GM23338 (cell line): ENCODE measurements at places on chromosomes 7 and 10. TPM values are rescaled to one million over a fixed set of nuclear protein-coding genes. Genes with fewer than 3 reads are reported as not detected.

GRCh38 chr7:138538518-138538917 is 78.5 kb downstream of the TRIM24 start:
- no peak for DNase-seq
- no peaks in the 10 kb centered on the region for H3K27me3 ChIP-seq
- H3K27ac ChIP-seq: no peak overlapping the region
- no peak overlapping the region for H3K4me3 ChIP-seq
- H3K4me1 ChIP-seq: no peaks in the 10 kb centered on the region; the same call in 1 of the 2 replicates

The ACTA2 gene
- 2.4 and 9.4 TPM in 2 replicates for total RNA-seq

- no peak overlapping the region for H3K27ac ChIP-seq
- no peaks in the 10 kb centered on the region for H3K27me3 ChIP-seq
- H3K4me3 ChIP-seq: no peak overlapping the region
- H3K4me1 ChIP-seq: no peaks in the 10 kb centered on the region
- no peaks in the 10 kb centered on the region for H3K36me3 ChIP-seq
- no peak for DNase-seq
These were observed 474.9 kb downstream of the KCNMA1 start for GRCh38 chr10:77162697-77163096.

DNA sequence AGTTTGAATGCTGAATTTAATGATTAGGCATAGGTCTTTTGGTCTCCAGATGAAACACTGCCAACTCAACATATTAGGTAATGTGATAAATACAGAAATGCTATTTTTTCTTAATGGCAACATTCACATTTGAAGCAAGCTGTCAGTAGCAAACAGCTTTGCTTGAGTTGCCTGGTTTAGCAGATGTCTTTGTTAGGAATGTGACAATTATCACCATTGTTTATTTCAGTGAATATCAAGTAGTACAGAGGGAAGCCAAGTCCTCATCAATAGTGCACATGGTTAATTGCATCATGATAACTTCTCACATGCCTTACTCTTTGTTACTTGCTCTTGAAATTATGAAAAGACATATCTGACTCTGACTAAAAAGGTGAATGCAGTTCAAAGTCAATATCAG is 23.7 kb upstream of the SEPTIN7 start:
- no peak overlapping the region for H3K27ac ChIP-seq
- DNase-seq: no peak
- H3K36me3 ChIP-seq: no peaks in the 10 kb centered on the region
- H3K27me3 ChIP-seq: no peaks in the 10 kb centered on the region

GRCh38 chr10:14366760-14367159 is 36.0 kb upstream of the FRMD4A start:
- no peaks in the 10 kb centered on the region for H3K27me3 ChIP-seq
- no peaks in the 10 kb centered on the region for H3K36me3 ChIP-seq
- H3K4me1 ChIP-seq: no peaks in the 10 kb centered on the region

DNA sequence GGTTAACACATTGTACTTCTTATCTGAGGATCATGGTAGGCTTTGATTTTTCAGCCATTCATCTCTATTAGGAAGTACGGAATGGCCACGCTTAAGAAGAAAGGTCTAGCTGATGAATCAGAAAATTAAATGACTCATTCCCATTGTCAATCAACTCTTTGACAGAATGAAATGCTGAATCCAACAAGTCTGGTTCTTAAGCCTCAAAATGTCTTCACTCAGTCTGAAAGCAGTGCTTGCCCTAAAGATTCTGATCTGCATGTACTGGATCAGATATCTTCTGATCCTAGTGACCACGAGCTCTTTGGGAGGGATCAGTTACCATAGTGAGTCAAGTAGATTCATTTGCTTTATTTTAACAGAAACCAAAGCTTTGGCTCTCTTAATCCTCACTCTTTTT is 5.7 kb upstream of the CELF2 start:
- H3K27me3 ChIP-seq: peaks cover 15% of the 10 kb centered on the region
- peaks cover 27% of the 10 kb centered on the region for H3K4me1 ChIP-seq
- no peak overlapping the region; the same call in 1 of the 2 replicates for H3K27ac ChIP-seq
- H3K4me3 ChIP-seq: no peak overlapping the region
- DNase-seq: no peak

DNA sequence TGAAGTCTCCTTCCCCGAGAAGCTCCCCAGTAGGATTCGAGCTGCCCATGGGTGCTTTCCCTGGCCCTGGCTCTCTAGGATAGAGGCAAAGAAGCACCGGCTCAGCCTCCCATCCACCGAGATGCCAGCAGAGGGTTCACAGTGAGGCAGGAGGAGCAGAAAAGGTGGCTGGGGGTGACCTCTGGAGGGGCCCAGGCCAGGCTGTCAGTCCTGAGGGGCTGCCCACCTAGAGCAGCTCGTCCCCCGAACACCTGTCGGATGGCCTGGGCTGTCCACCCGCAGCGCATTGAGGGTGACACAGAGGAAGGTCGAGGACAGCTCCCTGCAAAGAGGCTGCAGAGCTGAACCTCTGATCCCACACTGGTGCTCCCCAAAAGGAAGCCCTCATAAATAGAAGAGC is 167.2 kb upstream of the PPP2R2D start:
- peaks cover 8% of the 10 kb centered on the region; the same call in 1 of the 2 replicates for H3K4me1 ChIP-seq
- DNase-seq: no peak
- no peak overlapping the region for H3K4me3 ChIP-seq
- no peaks in the 10 kb centered on the region for H3K36me3 ChIP-seq

The CPED1 gene
- total RNA-seq: 0.17 and 0.23 TPM in 2 replicates

- no peak overlapping the region for H3K4me3 ChIP-seq
- H3K27ac ChIP-seq: no peak overlapping the region
- H3K36me3 ChIP-seq: no peaks in the 10 kb centered on the region
- 0 out of 2 replicates have a peak, but pooled peaks cover 6% of the 10 kb centered on the region for H3K4me1 ChIP-seq
These were observed 27.5 kb downstream of the ELMO1 start for GRCh38 chr7:37420946-37421695.

DNA sequence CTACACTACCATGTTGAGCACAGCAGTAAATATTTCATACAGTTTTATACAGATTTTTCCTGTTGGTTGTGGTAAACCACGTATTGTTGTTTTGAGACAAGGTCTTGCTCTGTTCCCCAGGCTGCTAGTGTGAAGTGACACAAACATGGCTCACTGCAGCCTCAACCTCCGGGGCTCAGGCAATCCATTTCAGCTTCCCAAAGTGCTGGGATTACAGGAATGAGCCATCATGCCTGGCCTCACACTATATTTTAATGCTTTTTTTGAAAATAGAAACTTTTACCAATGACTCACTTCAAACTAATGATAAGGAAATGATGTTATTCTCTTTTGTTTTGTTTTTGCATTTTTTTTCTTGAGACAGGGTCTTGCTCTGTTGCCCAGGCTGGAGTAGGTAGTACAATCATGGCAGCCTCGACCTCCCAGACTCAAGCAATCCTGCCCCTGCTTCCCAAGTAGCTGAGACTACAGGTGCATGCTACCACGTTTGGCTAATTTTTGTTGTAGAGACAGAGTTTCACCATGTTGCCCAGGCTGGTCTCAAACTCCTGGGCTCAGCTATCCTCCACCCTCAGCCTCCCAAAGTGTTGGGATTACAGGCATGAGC is 210.6 kb downstream of the TPST1 start:
- no peak overlapping the region for H3K4me3 ChIP-seq
- DNase-seq: no peak
- peaks cover 5% of the 10 kb centered on the region; the same call in 1 of the 2 replicates for H3K27me3 ChIP-seq
- H3K4me1 ChIP-seq: peaks cover 6% of the 10 kb centered on the region
- H3K36me3 ChIP-seq: no peaks in the 10 kb centered on the region
- no peak overlapping the region for H3K27ac ChIP-seq

GRCh38 chr10:14487488-14487883 is 156.8 kb upstream of the FRMD4A start:
- H3K4me3 ChIP-seq: no peak overlapping the region
- DNase-seq: no peak
- no peaks in the 10 kb centered on the region for H3K36me3 ChIP-seq
- H3K27me3 ChIP-seq: no peaks in the 10 kb centered on the region

DNA sequence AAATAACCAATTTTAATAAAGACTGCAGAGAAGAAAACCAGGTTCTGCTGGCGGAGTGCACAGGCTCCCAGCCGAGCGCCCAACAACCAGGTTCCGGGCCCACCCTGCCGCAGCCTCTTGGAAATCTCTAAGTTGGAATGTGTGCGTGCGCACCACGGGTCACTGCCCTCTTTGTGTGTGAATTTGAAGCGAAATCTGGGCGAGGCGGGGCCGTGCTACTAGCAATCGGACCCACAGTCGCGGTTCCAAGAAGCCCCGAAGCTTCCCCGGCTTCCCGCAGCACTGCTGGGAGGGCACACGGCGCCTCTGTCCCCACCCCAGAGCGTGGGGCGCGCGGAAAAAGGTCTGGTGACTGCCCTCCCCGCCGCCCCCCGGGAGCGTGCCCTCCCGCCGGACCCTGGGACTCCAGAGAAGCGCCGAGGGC is 666 bp upstream of the MAP3K8 start:
- peaks cover 42% of the 10 kb centered on the region for H3K27me3 ChIP-seq
- peak; percentile 87 for DNase-seq
- peak overlapping the region; percentile 80 for H3K27ac ChIP-seq
